ENCODE measurements at places on chromosomes 3 and 15.

GRCh38 chr3:183307749-183308148 is 54.7 kb downstream of the B3GNT5 start:
- no peak for DNase-seq

DNA sequence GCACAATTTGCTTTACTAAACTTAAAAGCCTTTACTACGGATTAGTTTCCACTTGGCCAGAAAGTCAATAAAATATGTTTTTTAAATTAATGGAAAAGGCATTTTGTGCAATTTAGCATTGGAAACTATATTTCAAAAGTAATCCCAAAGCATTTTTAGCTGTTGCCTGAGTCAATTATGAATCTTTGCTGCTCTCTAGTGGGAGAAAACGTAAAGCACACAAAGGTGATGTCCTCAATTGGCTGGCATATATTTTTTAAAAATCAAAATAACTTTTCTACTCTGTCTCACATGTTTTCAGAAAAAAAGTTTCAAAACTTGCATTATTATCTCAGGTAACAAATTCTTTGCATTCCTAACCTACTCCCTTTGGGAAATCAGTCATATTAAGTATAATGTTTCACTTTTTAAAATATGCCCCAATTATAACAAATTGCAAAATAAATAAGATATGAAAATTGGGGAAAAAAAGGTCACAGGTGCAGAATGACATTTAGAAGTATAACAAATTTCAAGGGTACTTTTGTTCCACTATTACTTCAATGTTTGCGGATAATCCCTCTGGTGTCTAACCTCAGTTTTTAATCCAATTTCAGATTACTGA is 47.2 kb upstream of the TEX55 start:
- no peak for DNase-seq

DNA sequence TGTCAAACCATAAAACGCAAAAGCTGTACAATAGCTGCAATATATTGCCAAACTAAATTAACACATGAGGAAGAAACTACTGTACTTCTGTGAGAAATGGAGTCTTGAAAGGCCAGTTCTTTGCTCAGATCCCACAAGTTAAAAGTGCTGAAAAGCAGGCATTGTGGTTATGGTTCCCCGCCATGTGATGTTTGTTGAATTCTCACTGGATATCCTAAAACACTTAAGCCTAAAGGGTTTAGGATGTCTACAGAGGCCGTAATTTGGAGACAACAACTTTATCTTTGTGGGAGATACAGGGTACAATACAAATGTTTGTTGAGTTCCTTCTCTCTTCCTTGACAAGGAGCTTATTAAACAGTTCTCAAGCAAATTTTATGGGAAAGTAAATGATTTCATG is 53.2 kb downstream of the TMEM212 start:
- no peak for DNase-seq

- DNase-seq, result peak; percentile 56
These were observed 6.4 kb downstream of the THPO start for GRCh38 chr3:184371570-184372018.

DNA sequence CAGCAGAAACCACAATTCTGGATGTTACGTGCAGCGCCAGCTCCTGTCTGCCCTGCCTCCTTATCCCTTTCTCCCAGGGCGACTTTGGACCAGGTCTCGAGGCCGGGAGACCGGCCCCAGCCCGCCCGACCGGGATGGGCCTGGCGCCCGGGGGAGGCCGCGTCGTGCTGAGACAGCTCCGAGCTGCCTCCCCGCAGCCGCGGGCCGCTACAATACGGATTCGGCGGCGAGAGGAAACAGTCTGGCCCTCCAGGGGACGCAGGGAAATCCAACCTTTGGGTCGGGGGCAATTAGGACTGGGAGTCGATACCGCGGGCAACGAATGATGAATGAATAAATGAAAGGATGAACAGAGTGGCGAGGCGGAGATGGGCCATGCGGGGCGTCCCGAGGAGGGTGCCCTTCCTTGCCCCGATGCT is 537 bp downstream of the GRAMD2A start:
- DNase-seq, result no peak

- DNase-seq, result no peak
These were observed 44.1 kb upstream of the WWTR1 start for GRCh38 chr3:149701977-149702350.

DNA sequence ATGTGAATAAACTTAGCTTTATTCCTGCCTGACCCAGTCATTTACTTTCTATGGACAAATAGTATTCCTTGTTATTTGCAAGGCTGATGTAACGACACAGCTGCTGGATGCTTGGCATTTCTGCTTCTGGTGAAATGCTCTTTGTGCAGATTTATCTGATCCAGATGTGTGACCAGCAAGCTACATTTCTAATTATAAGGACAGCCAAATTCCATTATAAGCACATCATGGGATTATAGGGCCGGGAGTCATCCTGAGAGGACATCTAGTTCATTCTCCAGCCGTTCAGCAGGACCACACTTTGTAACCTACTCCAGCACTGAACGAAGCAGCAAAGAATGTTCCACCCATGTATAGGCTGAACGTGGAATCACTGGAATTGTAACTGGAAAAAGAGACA is 42.9 kb downstream of the FNDC3B start:
- DNase-seq, result no peak

GRCh38 chr15:84736375-84736774 is 12.0 kb upstream of the ZNF592 start:
- DNase-seq, result peak; percentile 48

DNA sequence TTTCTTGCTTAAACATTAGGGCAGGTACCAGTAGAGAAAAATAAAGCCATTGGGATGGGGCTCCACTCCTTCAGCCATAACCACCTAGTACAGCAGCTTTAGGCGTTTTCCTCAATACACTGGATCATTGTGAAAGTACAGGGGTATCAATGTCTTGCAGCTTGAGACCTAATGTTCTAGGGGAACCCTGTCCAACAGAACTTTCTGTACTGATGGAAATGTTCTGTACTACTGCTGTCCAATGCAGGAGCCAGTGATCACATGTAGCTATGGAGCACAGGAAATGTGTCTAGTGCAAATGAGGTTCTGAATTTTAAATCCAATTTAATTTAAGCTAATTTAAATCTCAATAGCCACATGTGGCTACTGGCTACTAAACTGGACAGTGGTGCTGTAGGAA is 93.9 kb downstream of the NEDD4 start:
- DNase-seq, result no peak
